ENCODE measurements at places on chromosomes 5 and 9.

DNA sequence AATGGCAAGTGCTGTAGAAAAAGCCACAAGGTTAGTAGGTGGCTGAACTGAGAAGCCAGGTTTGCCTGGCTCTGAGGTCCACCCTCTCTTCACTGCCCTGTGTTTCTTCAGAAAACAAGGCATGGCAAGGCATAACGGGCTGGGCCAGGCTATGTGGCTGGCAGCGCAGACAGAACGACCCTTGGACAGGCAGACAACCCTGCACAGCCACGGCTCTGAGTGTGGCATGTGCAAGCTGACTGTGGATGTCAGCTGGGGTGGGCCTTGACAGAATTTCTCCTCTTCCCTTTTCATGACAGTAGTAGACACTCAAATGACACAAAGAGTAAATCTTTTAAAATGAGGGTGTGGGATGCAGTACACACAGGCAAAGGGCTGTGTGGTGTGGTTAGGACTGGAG is 81.7 kb downstream of the MACROH2A1 start:
- DNase-seq, result no peak

DNA sequence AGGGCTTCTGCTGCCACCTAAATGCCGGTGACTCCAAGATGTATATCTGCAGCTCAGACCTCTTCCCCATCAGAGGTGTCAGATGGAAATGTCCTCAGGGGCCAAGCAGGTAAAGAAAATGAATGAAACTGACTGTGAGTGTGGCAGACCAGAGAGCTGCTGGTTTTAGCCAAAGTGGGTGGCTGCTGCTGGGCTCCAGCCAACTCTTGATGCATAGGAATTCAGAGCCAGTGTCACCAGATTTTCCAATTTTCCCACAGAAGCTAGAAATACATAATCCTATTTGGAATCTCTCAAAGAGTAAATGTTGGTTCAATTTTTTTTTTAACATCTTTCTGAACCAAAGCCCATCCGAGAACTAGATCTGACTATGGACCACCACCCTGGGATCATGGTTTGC is 161.2 kb upstream of the SPRY4 start:
- DNase-seq, result no peak

DNA sequence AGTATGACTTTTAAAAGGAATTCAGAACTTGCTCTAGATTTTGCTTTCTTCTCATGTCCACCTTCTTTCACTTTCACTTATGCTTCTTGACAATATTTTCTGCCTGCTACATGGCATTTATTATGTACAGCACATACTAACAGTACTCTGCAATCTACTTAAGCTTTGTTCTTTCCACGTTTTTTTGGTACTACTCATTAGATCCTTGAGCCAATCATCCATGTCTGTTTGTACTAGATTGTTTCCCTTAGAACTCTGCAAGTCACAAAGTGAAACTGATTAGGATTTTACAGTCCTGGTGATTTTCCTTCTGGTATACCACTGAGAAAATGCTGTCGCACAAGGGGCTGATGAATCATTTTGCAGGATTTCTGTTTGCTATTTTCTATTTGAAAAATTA is 78.3 kb downstream of the PARP8 start:
- DNase-seq, result no peak

GRCh38 chr5:178237431-178238312 is 5.1 kb upstream of the PHYKPL start:
- DNase-seq, result no peak

- DNase-seq, result no peak
These were observed 82.1 kb downstream of the SLF1 start for GRCh38 chr5:94700592-94700991.

DNA sequence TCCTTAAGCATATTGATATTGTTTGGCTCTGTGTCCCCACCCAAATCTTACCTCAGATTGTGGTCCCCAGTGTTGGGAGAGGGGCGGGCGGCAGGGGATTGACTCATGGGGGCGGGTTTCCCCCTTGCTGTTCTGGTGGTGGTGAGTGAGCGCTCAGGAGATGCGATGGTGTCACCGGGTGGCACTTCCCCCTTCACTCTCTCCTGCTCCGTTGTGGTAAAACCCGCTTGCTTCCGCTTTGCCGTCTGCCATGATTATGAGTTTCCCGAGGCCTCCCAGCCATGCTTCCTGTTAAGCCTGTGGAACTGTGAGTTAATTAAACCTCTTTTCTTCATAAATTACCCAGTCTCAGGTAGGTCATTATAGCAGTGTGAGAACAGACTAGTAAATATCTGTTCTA is 229.1 kb downstream of the IRX2 start:
- no peak for DNase-seq

DNA sequence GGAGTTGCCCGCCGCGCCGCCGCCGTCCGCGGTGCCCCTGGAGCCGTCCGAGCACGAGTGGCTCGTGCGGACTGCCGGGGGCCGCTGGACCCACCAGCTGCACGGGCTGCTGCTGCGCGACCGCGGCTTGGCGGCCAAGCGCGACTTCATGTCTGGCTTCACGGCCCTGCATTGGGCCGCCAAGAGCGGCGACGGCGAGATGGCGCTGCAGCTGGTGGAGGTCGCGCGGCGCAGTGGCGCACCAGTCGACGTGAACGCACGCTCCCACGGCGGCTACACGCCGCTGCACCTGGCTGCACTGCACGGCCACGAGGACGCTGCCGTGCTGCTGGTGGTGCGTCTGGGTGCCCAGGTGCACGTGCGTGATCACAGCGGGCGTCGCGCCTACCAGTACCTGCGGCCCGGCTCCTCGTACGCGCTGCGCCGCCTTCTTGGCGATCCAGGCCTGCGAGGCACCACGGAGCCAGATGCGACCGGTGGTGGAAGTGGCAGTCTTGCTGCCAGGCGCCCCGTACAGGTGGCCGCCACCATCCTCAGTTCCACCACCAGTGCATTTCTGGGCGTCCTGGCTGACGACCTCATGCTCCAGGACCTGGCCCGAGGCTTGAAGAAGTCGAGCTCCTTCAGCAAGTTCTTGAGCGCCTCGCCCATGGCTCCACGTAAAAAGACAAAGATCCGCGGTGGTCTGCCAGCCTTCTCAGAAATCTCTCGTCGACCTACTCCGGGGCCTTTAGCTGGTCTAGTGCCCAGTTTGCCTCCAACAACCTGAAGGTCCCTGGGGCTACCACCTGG is 1.6 kb downstream of the SOWAHA start:
- no peak for DNase-seq

DNA sequence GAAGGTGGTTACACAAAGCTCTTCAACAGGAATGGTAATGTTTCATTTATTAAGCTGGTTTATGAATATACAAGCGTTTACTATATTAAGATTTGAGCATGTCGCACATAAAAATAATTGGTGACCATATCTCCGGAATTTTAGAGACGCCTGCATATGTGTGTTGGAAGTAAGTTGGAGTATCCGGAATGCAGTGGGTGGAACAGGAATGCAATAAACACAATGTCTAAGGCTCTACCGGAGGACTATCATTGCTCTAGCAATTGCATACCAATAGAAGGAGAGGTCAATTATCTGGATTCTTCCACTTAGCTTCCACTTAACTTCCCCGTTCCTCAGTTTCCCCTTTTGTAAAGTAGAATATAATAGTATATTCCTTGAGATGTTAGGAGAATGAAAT is 1.1 kb upstream of the CEP78 start:
- no peak for DNase-seq

DNA sequence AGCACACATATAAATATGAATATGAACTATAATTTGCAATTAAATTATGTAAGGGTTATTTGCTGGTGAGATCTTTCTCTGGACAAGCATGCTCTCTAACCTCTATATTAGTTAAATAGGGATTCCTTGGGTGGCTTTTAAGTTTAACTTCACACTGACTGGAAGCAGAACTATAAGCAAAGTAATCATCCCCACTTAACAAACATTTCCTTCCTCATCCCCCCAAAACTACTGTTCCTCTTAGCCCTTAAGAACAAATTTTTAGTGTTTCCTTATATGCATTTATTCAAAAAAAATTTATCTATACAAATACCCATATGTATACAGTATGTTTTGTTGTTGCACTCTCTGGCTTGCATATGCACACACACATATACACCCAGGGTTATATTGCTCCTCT is 512.1 kb upstream of the MEF2C start:
- no peak for DNase-seq

GRCh38 chr9:114220061-114220541 is 64.8 kb downstream of the COL27A1 start:
- no peak for DNase-seq

DNA sequence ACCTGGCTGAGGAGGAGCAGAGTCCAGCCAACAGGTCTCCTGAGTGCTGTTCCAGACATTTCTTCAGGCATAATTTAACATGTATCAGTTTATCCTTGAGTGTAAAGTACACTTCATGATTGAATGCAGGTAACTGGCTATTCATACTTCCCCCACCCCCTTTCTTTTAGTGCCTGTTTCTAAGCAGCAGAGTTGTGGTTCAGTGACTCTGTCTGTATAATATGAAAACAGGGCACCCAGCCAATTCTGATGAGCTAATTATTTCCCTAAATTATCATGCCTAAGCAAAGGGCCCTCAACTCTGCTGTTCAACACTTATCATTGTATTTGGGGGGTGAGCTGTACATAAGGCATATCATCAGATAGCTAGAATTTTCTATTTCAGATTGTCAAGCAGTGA is 51.9 kb upstream of the ZSWIM6 start:
- DNase-seq, result no peak

DNA sequence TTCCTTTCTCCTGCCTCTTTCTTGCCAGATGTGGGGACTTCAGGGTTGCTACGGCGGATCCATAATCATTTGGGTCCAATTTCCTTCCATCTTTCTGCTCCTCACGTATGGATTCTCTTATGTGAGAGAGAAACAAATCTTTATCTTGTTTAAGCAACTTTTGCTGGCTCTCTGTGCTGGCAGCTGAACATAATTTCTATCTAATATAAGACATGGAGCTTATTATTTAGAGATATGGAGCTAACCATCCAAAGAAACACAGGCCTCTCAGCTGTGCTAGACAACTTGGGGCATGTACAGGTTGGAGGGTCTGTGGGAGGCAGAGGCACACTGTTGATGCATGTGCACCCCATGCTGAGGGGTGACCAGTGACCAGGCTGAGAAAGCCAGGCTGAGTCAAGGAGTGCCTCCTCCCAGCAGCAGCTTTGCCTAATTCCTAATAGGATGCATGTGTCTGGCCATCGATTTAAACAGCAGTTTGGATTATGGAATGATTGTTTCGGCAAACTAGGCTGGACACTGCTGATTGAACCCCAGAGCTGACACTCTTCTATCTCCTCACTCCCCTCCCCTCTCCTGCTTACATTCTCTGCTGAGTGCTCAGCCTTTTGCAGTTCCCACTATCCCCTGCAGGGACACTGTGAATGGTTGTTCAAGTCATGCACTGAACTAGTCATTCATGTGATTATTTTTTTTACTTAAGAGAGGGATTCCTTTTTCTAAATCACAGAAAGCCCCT is 195.8 kb downstream of the ERCC6L2 start:
- no peak for DNase-seq

DNA sequence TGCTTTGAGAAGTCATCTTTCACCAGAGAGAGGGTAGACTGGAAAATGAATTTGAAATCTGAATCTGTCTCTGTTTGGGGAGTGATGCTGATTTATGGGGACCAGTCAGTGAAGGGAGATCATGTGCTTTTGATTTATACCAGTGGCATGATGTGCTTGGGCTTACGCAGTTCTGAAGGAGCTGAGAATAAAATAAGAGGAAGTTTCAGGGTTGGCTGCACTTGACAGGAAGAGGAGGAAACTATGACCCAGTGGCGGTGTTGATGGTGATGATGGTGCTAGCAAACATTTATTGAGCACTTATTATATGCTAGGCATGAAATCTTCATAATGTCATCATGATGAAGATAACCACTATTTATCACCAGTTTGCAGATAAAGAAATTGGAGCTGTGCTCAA is 136.4 kb upstream of the GLRA1 start:
- DNase-seq, result no peak

- DNase-seq, result no peak
These were observed 12.2 kb downstream of the INVS start for GRCh38 chr9:100111235-100111634.

DNA sequence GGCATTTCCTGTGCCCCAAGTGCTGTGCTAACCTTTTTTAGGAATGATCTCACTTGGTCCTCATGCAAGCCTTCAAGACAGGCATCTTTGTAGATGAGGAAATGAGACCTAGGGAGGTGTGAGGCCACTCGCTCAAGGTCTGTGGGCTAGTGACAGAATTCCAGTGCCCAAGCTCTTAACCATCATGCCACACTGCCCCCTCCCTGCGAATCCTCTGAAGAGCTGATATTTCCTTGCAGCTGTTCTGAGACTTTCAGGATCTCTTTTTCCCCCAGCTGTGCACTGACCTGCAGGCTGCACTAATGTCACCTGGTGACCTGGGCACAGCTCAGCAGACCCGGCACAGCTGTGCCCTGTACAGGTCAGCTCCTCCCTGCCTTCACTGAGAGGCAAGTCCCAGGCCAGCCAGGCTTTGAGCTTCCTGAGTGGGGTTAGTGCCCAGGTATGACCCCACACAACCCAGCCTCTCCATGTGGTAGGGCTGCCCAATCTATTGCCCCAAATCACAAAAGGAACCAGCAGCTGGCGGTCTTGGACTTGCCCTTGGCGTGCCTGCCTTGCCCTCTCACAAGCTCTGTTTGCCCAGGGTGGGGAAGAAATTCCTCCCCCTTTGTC is 32.7 kb downstream of the MORN5 start:
- DNase-seq, result no peak

DNA sequence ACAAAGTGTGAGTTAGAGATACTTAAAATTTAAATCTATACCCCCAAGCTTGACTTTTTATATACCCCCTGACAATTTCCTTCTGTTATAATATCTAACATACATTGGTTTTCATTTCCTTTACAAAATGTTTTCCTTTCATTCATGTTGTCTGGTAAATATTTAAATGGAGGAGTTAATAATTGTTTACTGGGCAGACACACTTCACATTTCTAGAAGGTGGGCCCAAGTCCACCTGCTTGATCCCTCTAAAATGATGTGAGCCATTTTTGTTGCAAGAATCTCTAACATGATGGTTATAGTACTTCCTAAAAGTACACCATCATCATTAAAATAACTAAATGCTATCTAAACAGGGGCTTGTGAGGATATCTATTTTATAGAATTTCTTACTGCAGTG is 155.9 kb downstream of the FAM174A start:
- no peak for DNase-seq

GRCh38 chr5:140828362-140828737 is 590 bp downstream of the PCDHA6 start:
- no peak for DNase-seq

GRCh38 chr5:132674671-132675506 is 1.1 kb downstream of the IL4 start:
- DNase-seq, result peak; percentile 76

GRCh38 chr9:13113216-13113615 is 166.3 kb downstream of the MPDZ start:
- DNase-seq, result no peak

GRCh38 chr5:173108914-173109313 is 35.4 kb upstream of the BNIP1 start:
- DNase-seq, result no peak

GRCh38 chr5:122182491-122182921 is 53.2 kb downstream of the ZNF474 start:
- no peak for DNase-seq
